ENCODE measurements at places on chromosomes 3 and 15. TPM values are rescaled to one million over a fixed set of nuclear protein-coding genes. Genes with fewer than 3 reads are reported as not detected.

DNA sequence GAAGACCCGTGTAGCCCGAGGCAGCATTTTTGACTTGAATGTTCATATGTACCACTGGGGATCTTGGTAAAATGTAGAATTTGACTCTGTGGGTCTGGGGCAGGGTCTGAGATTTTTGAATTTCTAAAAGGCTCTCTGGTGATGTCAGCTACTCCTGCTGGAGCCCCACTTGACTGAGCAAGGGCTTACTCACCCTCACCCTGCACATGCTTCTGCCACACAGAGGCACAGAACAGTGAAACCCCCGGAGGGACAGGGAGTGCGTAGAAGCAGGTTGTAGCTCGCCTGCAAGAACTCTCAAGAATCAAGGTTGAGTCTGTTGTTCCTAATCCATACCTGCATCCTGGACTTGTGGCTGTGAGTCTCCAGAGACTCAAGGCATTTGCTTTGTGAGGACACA is 41.1 kb downstream of the SLCO3A1 start:
- DNase-seq, result no peak

GRCh38 chr3:33779751-33780150 is 18.7 kb upstream of the PDCD6IP start:
- no peak for DNase-seq

- peak; percentile 94 for DNase-seq
These were observed 45.5 kb upstream of the SLC41A3 start for GRCh38 chr3:126129398-126129891.

- DNase-seq, result no peak
These were observed 5.2 kb downstream of the OPA1 start for GRCh38 chr3:193598202-193598601.

DNA sequence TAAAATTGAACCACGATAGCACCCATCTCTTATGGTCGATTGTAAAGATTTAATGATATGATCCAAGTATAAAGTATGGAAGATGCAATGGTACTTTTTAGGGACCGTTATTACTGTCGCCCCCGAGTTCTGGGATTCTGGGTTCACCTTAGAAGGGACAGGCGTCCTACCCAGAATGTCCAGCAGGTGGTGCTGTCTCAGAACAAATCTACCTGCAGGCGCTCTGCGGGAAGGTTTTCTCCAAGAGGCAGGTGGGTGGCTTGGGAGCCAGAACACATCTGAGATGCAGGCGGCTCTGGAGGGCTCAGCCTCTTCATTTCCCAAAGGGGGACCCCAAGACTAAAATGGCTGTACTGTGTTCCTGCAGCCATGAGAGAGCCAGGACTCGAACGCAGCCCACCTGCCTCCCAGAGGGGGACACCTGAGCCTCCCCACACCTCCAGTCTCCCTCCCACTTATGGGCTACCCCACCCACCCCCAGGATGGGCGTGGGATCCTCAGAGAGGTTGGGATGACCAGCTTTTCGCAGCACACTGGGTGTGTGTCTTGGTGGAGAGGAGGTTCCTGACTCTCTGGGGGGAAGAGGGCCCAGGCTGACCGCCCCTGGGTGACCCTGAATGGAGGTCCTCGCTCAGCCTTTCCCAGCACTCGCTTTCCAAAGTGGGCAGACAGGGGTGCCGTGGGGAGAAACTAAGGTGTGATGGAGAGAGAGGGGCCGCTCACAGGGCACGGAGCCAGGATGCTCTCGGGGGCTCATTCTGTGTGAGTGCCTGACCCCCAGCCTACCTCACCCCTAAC is 28.1 kb upstream of the CORO2B start:
- peak; percentile 68 for DNase-seq

DNA sequence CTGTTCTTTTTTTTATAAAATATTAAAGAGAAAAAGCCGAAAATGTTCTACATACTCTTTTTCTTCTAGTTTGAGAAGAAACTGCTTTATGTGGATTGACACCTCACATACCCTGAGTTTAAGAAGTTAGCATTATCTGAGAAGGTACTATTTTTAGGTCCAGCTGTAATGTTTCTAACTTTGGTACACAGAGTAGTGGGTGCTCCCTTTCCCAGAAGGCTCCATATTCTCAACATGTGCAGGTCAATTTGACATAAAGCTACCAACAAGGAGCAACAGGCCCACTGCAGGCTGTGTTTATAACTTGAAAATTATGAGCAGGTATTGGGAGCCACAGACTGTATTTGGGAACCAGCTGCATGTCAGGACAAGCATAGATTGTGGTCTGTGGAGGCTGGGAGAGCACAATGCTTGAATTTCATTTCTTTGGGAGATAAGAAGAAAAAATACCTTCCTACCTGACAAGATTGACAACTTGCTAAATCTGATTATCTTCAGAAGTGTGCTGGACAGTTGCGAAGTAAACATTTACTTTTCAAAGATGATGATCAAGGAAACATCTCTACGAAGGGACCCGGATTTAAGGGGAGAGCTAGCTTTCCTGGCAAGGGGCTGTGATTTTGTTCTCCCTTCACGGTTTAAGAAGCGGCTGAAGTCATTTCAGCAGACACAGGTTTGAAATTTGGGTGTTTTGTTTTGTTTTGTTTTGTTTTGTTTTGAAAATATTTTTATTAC is 57.2 kb downstream of the PPP2R3A start:
- no peak for DNase-seq

GRCh38 chr3:159886050-159886449 is 102.6 kb upstream of the IL12A start:
- DNase-seq, result no peak

GRCh38 chr15:25246641-25247406 is 192.0 kb downstream of the UBE3A start:
- DNase-seq, result no peak

DNA sequence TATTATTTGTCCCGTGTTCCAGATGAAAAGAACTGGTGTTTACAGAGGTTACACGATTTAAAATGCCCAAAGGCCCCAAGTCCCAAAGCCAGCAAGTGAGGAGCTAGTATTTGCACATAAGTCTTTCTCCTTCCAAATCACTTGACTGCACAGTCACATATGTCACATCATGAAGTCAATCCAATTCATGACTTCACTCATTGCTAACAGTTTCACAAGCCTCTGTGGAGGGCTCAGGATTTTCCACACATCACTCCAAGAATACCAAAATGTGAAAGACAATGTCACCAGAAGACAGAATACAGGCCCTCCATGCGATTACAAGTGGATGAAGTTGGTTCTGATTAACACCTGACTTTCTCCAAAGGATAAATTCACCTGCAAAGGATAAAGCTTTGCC is 283.1 kb upstream of the UBE2E2 start:
- no peak for DNase-seq

DNA sequence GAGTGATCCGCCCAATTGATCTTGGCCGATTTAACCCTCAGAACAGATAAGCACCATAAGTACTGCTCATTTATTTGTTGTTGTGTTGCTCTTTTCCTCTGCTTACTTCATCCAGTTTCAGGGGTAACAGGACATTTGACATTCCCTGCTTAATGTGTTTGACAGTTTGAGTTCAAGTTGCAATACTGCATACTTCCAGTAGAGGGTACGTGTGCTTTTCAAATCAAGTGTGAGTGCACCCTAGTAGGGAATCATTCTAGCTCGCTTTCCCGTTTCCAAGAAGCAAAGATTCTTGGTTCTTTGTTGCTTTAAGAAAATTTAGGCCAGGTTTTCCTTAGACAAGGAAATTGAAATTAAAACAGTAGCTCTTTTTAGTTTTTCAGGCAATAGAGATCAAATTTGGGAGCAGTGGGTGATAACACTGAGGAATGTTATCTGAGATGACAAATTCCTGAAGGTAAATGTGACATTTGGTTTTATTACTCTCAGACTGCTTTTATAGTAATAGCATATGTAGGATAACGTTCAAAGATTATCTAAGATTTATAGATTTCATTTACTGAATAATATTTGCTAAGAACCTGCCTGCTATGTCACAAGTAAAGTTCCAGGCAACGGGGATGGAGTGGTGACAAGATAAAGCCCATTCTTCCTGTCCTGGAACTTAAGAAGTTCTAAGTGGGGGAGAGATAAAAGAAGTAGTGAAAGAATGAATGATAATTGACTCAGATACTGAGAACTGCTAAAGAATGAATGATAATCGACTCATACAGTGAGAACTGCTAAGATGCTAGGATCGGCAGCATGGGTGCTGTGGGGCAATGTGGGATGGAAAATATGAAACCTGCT is 73.3 kb downstream of the SYNPR start:
- DNase-seq, result peak; percentile 72

DNA sequence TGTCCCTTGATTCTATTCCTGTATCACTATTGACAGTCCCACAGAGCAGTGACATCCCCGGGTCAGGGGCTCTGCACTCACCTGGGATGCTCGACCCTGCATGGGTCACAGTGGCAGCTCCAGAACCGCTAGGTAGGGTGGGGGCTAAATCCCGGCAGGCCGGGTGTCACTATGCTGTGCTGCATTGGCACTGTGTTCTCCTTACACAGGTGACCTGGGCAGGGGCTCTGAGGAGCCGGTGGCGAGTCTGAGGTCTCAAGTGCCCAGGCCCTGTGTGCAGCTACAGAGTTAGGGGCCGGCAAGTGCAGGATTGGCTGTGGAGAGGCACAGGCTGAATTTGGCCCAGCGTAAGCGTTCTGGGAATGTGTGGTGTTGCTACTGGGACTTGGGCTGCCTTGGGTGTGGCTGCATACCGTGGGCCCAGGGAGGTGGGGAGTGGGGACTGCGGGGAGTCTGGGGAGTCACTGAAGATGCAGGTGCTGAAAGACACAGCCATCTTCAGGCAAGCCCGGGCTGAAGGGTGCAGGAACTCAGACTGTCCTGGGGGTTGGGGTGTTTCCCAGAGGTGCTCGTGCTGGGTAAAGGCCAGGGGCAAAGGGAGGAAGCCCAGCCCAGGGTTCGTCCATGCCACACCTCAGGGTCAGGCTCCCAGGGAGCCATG is 102.6 kb upstream of the PRR20G start:
- no peak for DNase-seq

- no peak for DNase-seq
These were observed 5.7 kb upstream of the FOXB1 start for GRCh38 chr15:59998305-59998949.

GRCh38 chr15:90414408-90415028 is 26.5 kb downstream of the IQGAP1 start:
- peak; percentile 63 for DNase-seq

- no peak for DNase-seq
These were observed 608.5 kb upstream of the AGTR1 start for GRCh38 chr3:148089171-148089570.

GRCh38 chr3:4493941-4494894 is 1.1 kb downstream of the ITPR1 start:
- DNase-seq, result peak; percentile 46

DNA sequence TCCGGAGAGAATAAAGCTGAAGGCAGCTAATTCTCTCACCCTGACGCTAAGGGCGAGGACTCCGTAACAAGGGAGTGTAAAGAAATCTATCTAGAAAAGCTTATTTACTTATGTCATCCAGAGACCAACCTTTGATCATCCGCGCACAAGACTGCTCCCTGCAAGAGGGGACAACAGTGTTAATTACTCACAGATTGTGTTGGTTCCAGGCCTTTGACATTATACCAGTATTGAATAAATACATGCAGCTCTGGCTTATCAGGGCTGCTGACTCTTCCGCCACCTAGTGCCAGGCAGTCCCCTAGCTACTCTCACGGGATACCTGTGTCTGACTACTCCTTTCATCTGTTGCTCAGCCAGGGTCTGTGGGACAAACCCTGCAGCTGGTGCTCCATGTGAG is 211.7 kb downstream of the DTWD1 start:
- DNase-seq, result peak; percentile 32

GRCh38 chr3:18870074-18870640 is 278.2 kb upstream of the KCNH8 start:
- no peak for DNase-seq

DNA sequence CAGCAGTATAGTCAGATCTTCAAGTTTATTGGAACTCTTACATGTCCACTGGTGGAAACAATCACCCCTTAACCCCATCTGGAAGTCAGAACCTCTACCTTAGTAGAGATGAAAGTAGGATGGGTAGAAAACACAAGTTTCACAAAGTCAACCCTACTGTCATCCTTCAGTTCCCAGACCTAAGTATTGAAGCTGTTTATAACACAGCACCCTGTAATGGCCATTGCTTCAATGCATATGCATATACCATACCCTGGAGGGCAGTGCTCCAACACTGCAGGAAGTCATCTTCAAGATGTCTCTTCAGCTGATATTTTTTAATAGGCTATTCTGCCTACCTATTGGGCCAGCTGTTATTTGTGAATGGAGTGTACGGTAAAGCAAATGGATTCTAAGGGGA is 241.3 kb downstream of the UBE2E2 start:
- DNase-seq, result no peak

DNA sequence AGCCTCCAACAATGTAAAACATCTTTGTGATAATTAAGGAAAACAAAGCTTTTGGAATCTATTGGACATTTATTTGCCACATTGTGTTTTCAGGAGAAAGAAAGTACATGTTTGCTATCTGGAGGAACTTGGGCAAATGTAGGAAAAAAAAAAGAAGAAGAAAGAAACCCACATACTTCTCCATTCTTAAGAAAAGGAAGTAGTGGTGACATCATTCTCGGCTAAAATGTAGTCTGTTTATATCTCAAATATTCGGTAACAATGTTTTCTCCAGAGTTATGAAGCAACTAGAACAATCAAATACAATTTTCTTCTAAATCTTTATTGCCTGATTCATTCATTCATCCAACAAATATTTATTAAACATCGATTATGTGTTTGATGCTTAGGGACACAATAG is 2.3 kb upstream of the TGFBR2 start:
- no peak for DNase-seq

GRCh38 chr3:37054370-37054769 is 61.1 kb downstream of the MLH1 start:
- peak; percentile 51 for DNase-seq

- DNase-seq, result peak; percentile 82
These were observed 12.3 kb upstream of the MFSD1 start for GRCh38 chr3:158789592-158789991.

DNA sequence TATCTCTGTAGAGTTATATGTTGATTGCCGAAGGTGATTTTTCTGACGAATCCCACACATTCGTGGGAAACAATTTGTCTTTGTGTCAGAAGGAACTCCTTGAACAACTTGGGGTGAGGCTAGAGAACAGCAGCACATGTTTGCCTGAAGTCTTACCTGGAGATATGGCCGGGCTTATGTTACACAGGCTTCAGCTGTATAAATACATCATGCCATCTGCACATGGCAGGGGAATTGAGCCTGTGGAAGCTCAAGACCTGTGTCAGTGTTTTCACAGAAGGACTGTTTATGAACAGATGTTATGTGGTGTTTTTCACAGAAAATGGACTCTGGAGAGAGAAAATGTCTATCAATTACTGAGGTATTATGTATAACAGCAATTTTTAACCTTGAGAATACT is 203.6 kb upstream of the MDFIC2 start:
- no peak for DNase-seq

Gene BNC1
- 2.2 TPM for total RNA-seq

Gene SLC22A13
- under 0.01 TPM for total RNA-seq

Gene YEATS2
- total RNA-seq, result 23.8 TPM

Gene CPLX3
- total RNA-seq, result not detected

Gene NPTN
- total RNA-seq, result 88.5 TPM

Gene EPM2AIP1
- total RNA-seq, result 7.4 TPM

Gene UTS2B
- total RNA-seq, result 0.20 TPM

Gene TRIM42
- not detected for total RNA-seq

Gene C3orf62
- total RNA-seq, result 1.3 TPM

Gene GTF2A2
- 51.2 TPM for total RNA-seq

Gene RPL15
- total RNA-seq, result 2,195 TPM

Gene KCTD6
- 3.5 TPM for total RNA-seq
